ENCODE measurements at places on chromosomes 4 and X. TPM values are rescaled to one million over a fixed set of nuclear protein-coding genes. Genes with fewer than 3 reads are reported as not detected.

Gene FGFBP2
- total RNA-seq, result not detected

- no peak for DNase-seq
These were observed 1054.3 kb downstream of the FAT4 start for GRCh38 chr4:126369076-126369475.

Gene TMEM31
- total RNA-seq, result not detected

- no peak for DNase-seq
These were observed 11.0 kb downstream of the INTU start for GRCh38 chr4:127643791-127644190.

Gene SSX2
- total RNA-seq, result not detected

DNA sequence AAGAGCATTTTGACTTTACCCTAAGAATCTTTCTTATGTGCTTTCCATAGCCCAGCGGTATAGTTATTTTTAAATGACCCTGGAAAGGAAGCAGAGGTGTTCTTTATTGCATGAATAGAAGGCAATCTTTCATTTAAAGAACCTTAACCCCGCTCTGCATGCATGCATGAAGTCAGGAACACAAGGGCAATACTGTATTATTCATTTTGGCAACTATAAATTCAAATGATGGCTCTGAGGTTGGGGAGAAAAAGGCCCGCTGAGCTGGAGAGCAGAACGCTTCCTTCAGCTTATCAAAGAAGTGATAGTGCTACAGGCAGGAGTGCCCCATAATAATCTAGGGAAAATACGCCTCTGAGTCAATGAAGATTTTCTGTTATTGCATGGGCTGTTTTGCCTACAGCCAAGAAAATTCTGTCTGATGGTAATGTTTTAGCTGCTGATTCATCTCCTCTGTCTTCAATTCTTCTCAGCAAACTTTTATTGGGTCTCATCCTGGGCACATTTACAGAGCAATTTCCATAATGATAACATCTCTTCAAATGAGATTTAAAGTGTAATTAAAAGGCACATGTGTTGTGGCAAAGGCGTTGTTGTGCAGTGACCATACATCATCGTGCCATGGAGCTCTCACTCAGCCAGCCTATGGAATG lies 452.2 kb upstream of the FTHL17 start:
- DNase-seq, result no peak

GRCh38 chr4:124710015-124710741 lies 2.4 kb downstream of the ANKRD50 start:
- DNase-seq, result no peak
